CD4-positive, alpha-beta memory T cell (primary cell): ENCODE measurements at places on chromosomes 5 and 9. TPM values are rescaled to one million over a fixed set of nuclear protein-coding genes. Genes with fewer than 3 reads are reported as not detected.

DNA sequence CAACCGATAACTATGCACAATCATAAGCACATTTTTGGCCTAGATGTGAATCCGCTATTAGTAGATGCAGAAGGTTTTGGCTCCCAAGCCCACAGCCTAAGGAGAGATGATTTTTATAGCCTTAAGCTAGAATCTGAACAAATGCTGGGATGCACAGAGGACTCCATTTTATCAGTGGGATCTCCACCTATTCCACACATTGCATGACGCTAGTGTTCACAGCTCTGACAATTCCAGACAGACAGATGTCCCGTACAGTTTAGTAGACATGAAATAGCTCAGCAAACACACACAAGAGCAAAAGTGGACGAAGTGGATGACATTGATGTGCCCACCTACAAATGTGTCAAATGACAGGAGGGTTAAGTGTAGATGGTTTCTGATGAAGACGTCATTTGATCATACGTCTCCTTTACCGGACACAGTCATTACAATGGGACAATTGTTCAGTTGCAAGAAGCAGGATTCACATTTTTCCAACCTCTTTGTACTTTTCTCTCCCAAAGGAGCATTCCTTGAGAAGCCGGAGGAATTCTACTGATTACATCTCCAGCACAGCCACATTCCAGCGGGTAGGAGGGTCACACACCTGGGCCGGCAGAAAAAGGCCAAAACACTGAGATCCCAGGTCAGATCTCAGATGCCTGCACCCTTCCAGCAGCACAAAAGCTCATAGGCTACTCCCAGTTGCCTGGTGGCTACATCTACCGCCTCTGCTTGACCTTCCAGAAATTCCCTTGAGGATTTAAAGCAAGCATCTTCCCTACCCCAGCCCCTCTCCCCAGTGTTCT lies 202.4 kb downstream of the SLIT3 start:
- no peak for DNase-seq

GRCh38 chr9:29285818-29286217 lies 1712.5 kb upstream of the C9orf72 start:
- DNase-seq = no peak

The OR1Q1 gene
- not detected for total RNA-seq

The ZNF658 gene
- 11.1 TPM for total RNA-seq

GRCh38 chr5:141997358-141997960 lies 15.4 kb downstream of the GNPDA1 start:
- no peak for DNase-seq

The CNTLN gene
- 0.15 TPM for total RNA-seq

DNA sequence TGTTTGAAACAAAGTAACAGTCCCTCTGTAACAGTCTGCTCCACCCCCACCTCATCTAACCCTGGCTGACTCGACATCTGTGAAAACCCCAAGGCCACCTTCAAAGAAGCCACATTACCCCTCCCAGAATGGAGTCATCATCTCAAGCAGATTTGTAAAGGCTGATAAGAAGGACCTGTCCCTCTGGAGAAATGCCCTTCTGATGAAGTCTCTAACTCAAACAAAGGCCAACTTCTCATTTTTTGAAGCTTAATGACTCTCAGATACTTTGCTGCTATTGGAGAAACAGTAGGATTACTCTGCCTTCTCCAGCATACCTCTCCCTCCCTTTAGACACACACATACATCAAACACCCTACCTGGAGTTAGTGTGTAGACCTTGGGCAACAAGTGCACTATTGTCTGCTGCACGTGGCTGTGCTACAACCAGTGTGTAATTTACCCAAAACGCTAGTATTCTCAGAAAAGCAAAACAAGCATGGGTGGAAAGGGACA lies 5.3 kb upstream of the SUSD1 start:
- peak; percentile 52 for DNase-seq

The COL15A1 gene
- total RNA-seq = not detected

- DNase-seq = no peak
Measured at GRCh38 chr5:16934123-16934522, 2.0 kb downstream of the MYO10 start.

DNA sequence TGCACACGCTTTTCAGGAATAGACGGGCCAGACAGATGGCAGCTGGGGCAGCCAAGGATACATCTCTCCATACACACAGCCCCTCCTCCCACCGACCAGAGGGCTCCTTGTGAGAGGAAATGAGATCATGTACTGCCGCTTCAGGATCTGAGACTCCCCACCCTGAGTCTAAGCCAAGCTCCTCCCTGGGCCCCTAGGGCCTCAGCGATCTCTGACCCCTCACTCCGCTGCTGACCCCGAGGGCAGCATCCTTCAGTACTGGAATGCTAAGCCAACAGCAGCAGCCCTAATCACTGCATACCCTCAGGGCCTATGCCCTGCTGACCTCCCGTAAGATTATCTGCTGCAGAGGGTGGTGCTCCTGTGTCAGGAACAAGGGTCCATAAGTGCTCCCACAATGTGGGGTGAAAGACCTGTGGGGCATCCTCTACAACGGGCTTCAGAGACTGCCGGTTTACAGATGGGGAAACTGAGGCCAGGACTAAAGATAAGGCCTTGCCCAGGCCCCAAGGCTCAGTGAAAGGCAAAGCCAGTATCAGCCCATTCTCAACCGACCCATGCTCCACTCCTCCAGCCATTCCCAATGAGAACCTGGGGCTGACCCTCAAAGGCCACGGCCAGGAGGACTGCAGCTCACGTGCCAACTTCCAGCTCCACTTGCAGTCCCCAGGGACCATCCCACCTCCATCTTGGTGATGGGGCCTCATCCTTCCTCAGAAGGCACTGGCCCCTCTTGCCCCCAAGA lies 37.5 kb downstream of the BICD2 start:
- DNase-seq = no peak

DNA sequence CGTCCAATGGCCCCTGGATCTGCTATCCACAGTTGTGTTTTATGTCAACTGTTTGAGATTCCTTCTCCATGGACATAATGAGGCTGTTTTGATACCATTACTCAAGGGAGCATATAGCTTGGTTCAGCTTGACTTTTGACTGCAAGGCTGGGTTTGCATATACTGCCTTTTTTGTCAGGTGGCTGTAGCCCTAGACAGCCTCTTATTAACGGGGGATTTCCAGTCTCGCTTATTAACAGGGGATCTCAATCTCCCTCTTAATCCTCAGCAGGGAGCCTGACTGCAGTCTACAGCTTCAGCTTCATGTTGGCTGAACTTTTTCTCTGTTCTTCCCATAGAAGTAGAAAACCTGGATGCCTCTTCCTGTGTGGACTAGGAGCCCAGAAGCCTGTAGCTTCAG lies 73.7 kb upstream of the TNC start:
- DNase-seq = no peak

- DNase-seq = no peak
Measured at GRCh38 chr9:124810663-124811355, 33.9 kb downstream of the OLFML2A start.

The CCL27 gene
- not detected for total RNA-seq

DNA sequence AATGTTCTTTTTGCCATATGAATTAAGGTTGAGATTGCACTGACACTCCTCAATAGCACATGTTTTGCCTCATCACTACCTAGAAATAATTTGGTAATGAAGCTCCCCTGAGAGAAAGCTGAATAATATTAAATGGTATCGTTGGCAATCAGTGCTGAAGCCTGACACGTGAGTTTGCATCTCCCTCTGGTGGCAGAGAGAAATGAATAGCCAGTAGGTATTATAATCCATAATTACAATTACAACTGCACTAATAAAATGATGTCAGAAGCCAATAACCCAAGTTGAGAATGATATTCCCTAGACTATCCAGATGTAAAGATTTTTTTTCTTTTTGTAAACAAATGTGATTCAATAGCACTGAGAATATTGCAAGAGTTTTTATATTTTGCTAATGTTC lies 700.3 kb downstream of the PTPRD start:
- DNase-seq = no peak

DNA sequence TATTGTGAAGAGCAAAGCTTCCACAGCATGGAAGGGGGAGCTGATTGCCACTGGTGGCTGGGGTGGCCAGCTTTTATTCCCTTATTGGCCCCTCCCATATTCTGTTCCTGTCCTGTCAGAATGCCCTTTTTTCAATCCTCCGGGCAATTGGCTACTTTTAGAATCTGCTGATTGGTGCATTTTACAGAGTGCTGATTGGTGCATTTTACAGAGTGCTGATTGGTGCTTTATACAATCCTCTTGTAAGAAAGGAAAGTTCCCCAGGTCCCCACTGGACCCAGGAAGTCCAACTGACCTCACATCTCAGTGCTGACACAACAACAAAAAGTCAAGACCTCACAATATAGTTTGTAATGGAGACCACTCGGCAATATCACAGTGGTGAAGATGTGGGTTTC lies 195.0 kb downstream of the SPATA31A6 start:
- DNase-seq = no peak
